ENCODE measurements at places on chromosomes 2 and 18. TPM values are rescaled to one million over a fixed set of nuclear protein-coding genes. Genes with fewer than 3 reads are reported as not detected.

DNA sequence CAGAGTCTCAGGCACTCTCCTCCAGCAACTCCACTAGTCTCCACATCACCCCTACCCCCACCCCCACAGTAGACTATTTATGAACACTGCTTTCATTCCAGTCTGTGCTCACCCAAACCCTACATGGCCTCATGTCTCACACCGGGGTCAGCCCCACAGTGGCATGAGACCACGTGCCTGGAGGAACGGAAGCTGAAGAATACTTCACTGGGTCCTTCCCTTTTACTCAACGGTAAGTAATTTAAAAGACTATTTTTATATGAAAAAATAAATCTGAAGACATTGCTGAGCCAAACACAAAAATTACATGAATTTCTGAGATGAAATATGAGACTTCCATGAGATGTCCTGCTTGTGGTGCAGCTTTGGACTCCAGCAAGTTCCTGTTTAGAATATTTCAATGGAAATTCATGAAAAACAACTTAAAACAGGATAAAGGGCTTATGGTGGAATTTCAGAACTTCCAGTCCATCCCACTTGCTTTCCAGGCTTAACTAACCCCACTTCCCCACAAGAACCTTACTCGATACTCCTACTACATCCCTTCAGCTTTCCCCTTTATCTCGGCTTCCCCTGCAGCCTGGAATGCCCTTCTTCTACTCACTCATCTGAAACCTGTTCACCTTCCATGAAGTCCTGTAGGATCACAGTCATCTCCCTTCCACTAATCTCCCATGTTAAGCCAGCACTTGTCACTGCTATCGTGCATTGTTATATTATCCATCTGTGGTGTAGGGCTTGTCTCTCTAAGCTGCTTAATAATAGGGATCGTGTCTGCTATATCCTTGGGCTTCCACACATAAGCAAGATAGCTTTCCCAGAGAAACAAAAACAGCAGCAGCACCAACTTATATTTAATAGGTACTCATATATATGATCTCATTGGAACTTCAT is 47.9 kb downstream of the SLC14A1 start:
- no peak for DNase-seq

GRCh38 chr2:153770359-153770991 is 101.2 kb upstream of the GALNT13 start:
- no peak for DNase-seq

SEMA4F gene
- 7.7 TPM for total RNA-seq

- no peak for DNase-seq
These were observed 518.4 kb upstream of the DCC start for GRCh38 chr18:51821610-51822009.

BBS5 gene
- 3.4 TPM for total RNA-seq

Data from activated CD4-positive, alpha-beta memory T cell treated with anti-CD3 and anti-CD28 coated beads for 36 hours (primary cell).